Activated naive CD8-positive, alpha-beta T cell treated with anti-CD3 and anti-CD28 coated beads, Interleukin-2, amount 50 U/mL, for 24 hours (primary cell): ENCODE measurements at places on chromosomes 6 and 20.

DNA sequence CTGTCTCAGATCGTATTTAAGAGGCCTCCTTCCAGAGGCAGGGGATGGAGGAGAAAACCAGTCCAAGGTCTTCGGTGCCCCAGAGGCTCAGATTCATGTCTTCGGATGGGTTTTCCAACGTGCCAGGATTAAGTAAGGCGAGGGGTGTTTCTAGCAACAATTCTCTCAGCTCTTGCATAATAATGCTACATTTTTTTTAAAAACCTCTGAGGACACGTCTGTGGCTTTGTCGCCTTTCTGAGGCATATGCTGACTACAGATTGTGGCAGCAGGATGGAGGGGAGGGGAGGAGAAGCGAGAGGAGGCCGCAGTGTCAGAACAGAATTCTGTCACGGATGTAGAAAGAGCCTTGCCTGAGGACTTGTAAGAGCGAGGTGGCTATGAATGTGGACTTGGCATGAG, 17.7 kb upstream of the CCDC167 start:
- peak; percentile 72 for DNase-seq

DNA sequence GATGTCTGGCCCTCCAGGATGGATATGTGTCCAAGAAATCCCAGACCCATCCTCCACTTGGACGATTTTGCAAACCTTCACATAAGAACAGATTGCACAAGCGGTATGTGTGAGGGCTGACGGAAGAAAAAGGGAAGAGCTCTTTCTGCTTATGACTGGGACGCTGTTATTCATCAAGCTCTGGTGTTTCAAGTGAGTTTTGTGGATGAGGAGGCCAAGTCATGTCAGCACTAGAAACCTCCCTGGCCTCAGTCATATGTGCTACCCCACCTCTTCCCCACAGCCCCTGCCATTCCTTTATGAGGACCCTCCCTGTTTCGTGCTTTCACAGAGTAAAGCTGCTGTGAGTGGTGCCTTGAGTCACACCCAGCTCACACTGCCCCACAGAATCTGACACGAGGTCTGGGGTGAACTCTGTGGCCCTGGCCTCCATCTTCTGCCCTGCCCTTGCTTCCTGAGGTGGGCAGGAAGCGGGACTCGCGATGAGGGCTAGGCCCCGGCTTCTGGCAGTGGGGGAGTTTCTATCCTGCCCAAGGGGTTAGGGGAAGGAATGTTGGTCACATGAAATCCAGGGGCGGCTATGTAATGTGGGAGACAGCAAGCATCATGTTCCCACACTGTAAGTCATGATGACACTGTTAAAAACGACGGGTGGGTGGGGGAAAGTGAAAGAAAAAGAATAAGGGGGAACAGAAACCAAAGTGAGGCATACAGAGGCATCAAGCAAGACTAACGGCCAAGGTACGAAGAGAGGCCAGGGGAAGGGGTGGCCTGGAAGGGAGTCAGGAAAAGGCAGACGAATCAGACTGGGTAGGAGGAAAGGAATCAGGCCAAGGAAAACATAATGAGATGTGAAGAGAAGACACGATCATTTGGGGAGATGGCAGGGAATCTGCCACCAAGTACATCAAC, 78.1 kb downstream of the PRDM1 start:
- peak; percentile 62 for DNase-seq

GRCh38 chr6:80690551-80691131, 584.2 kb downstream of the BCKDHB start:
- DNase-seq: no peak

- DNase-seq: no peak
These were observed 141.7 kb downstream of the ADGRG6 start for GRCh38 chr6:142443532-142443931.

DNA sequence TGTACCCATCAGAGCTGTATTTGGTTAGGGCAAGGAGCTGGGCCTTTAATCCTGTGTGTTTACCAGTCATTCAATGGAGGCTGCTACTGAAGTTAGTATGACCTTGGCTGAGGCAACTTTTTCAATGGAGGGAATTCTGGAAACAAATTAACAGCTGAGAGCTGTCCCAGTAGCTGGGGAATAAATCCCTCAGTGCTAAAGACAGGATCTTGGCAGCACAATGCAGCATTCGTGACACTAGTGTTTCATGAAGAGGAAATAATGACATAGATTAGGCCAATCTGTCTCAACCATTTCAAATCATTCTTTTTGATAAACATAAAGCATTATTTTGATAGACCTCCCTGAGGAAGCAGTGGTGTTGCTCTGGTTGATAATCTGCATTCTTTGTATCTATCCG, 42.9 kb downstream of the GRM1 start:
- no peak for DNase-seq

- no peak for DNase-seq
These were observed 3.7 kb upstream of the CMTR1 start for GRCh38 chr6:37429352-37429750.

- no peak for DNase-seq
These were observed 493.1 kb upstream of the FLRT3 start for GRCh38 chr20:14830466-14830865.

DNA sequence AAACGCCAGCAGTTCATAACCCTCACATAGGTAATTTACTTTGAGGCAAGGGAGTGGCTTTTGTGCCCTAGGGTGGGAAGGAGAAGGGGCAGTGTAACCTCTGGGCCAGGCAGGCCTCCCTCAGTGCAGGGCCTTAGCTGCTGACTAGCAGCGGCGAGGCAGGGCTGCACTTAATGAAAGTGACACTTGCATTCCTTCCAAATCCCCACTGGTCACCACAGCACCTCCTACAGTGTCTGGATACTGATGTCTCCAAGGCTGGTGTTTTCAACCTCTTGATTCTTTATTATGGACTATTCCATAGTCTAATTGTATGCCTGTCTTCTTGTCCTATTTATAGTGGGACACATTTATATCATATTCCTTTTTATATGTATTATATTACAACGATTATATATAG, 152.7 kb downstream of the LY86 start:
- no peak for DNase-seq

DNA sequence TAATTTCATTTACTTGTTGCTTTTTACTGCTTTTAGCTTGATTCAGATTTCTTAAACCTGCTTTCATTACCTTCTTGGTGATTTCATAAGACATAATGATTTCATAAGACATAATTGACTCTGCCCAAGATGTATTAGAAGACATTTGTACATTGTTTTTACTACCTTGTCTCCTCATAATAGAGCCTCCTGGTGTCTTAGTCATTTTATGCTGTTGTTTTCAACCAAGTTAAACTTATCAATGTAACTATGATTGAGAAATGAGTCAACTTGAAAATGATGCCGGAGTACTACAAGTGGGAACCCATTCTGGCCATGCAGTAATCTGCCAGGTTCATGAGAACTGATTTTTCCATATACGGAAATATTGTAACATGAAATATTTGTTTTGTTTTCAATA, 573.6 kb downstream of the MMUT start:
- no peak for DNase-seq

GRCh38 chr6:24255676-24256075, 102.2 kb downstream of the DCDC2 start:
- no peak for DNase-seq

GRCh38 chr6:72132427-72132826, 246.1 kb downstream of the RIMS1 start:
- DNase-seq: no peak

DNA sequence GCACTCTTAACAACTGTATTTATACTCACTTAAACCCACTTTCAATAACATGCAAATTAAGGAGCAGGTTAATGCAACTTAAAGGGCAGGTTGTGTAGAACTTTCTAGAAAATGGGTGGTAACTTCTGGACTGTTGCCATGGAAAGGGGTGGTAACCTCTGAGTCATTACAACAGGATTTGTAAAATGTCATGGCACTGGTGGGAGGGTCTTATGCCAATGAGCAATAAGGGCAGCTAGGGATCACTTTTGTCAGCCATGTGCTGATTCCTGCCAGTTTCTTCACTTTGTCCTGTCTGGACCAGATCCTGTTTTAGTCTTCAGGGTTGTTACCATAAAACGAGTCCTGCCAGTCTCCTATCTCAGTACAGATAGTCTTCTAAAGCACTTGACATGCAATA, 560.5 kb upstream of the PTCHD4 start:
- DNase-seq: no peak

GRCh38 chr20:52076164-52076563, 115.4 kb downstream of the ZFP64 start:
- no peak for DNase-seq

GRCh38 chr6:37595859-37596258, 96.2 kb upstream of the CCDC167 start:
- no peak for DNase-seq

- DNase-seq: no peak
These were observed 434.8 kb downstream of the ADGRB3 start for GRCh38 chr6:69069881-69070280.

DNA sequence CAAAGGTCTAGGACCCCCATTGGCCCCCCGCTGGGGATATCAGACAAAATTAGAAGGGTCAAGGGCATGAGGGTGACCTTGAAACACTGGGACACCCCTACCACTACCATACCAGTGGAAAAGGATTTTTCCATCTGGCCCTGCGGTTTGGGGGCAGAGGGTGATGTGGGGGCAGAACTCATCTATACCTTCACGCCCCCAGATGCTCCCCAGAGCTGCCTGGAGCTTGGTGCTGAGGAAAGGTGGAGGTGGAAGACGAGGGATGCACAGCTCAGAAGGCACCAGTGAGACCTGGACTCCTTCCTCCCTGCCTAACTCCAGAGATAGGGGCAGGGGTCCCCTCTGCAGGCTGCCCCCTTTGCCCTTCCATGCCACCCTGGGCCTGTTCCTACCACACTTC, 1.1 kb downstream of the COX4I2 start:
- DNase-seq: no peak

DNA sequence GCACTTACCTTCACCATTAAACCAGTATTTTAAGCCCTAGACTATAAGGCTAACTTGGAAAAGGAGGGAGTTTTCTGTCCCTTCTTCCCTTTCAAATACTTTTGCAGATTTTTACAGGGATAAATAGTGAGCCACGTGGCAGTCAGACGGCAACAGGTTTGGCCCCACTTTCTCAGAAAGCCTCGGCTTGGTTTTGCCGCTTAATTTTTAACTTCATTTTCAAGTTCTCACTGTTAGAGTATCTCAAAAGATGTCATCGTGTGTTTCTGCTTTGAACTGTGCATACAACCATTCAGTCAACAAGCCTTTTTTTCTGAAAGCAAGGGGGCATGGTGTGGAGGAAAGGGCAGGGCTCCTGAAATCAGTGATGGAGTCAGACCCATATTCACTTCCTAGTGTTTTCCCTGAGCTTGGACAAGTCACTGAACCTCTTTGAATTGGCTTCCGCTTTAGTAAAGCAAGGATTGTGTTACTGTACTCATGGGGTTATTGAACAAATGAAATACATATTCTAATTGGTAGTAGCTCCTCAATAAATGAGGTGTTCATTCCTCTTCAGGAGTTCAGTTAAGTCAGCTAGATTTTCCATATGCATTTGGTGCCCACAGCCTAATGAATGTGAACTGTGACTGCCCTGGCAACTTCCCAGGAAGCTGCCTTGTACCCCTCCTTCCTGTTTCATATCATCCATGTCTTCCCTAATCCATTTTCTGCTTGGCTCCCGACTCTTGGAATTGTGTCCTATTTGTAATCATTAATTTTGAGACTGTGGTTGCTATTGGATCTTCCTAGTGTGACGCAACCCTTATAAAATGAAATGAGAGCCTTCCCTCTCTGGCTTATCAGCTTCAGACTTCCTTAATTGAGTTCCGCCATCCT, at the start of gene SLC17A2:
SLC17A2 (minus strand) TSS at position 160 of the 879 bp plus-strand sequence. CDS start 4,895 bp downstream, outside the sequence.
- no peak for DNase-seq

- DNase-seq: no peak
These were observed 273.5 kb upstream of the POU3F2 start for GRCh38 chr6:98560841-98561240.

GRCh38 chr20:6767536-6768227, at the start of gene BMP2:
Gene BMP2, plus strand, starts transcription at chr20:6767686. Its CDS starts 2,441 bp downstream, at chr20:6770127.
- peak; percentile 14 for DNase-seq

DNA sequence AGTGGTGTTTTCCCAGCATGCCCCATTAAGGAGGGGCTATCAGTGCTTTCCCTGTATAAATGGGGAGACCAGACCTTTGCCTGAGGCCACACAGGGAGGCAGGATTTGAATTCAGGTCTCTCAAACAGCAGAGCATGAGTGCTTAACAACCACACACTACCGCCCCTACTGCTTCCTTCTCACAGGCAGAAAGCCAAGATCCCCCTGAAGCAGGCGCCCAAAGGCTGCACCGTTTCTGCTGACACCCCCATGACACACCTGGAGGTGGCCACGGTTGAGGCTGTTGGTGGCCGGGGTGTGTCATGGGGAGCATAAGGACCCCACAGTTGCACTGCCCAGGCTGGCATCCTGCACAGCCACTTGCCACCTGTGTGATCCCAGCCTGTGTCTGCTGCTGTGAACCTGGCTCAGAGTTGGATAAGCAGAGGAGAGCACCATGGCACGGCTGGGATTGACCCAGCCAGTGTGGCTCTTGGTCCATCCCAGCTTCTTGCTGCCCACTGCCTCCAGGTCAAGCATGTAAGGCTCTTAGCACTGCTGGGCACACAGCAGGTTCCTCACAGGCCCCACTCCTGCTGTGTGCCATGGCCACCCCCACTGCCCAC, 28.3 kb downstream of the PCK1 start:
- no peak for DNase-seq

GRCh38 chr6:43220439-43220951, 8.8 kb downstream of the DNPH1 start:
- no peak for DNase-seq

DNA sequence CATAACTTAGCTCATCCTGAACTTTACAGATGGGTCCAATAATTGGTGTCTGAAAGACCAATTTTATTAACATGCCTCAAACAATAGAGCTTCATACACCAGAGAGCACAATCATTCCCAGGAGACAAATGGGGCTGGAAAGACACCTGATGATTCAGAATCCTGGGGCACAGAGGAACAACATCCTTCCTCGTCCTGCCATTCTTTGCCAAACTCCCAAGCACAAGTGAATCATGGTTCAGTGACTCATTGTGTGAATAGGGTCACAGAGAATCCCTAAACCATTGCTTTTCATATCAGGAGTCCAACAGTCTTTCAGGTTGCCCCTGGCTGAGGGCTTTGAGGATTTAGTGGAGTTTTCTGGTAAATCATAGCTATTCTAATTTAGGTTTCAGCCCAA, 266.4 kb upstream of the BMP2 start:
- DNase-seq: no peak

DNA sequence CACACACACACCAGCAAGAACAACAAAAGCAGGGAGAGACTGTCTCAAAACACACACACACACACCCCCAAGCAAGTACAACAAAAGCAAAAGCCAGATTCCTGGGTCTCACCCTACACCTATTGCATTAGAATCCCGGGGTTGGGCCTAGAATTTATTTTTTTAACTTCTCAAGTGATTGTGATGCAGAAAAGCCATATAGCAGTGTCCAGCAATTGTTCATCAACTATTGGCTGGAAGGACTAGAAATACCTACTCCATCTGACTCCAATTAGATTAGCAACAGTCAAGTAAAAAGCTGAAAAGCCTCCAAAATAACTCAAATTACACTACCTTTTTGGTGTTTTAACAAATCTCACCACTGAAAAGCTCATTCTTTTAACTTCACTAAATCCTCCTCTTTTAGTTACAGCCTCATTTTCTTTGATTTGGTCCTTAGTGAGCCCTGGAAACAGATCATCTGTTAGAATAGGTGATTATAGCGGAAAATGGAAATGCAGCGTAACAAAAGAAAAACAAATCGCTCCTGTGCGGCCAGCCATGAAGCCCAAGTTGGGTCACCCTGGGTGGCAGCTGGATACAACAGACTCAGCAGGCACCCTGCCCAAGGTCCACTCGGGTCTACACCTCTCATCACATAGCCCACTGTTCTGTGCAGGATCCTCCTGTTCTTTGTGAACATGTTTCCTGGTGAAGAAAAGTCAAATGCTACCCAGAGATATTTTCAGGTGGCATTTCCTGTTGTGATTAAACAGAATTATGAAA, 38.7 kb downstream of the STAU1 start:
- no peak for DNase-seq
